8988T (cell line): ENCODE measurements at places on chromosomes 2 and 18.

GRCh38 chr2:54704688-54705605 is 18.5 kb upstream of the EML6 start:
- no peak for DNase-seq

DNA sequence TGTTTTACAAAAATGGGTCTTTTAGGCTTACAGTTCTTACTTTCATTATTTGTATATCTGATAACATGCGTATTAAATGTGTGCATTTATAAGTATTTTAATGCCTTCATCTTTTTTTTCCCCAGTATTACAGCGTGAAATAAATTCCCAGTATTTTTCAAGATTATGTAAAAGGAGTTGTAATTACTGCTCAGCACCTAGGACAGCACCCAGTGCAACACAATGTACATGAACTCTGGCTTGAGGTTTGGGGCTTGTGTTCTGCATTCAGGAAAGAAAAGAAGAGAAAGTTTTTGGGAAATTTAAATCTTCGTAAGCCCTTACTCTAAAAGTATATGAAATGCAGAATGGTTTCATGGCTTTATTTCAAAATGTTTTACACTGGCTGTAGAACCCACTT is 16.7 kb downstream of the ZNF638 start:
- no peak for DNase-seq

DNA sequence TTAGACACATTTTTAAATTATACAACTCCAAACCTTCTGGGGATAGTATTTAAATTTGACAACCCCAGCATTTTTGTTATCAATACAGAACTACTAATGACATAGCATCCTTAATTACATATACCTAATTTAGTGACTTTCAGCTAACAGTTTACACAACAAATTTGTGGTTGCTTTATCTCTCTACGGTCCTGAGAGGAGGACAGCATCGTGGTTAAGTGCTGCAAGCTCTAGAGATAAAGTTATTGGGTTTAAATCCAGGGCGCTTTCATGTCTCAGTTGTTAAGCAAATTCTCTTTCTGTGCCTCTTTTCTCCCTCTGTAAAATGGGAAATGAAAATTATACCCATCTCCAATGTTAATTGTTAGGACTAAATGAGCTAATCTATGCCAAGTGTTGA is 129.3 kb downstream of the METTL4 start:
- no peak for DNase-seq

- no peak for DNase-seq
Observed at GRCh38 chr2:239399433-239399920, 1.3 kb downstream of the HDAC4 start.

- no peak for DNase-seq
Observed at GRCh38 chr18:28584731-28585130, 407.8 kb upstream of the CDH2 start.

DNA sequence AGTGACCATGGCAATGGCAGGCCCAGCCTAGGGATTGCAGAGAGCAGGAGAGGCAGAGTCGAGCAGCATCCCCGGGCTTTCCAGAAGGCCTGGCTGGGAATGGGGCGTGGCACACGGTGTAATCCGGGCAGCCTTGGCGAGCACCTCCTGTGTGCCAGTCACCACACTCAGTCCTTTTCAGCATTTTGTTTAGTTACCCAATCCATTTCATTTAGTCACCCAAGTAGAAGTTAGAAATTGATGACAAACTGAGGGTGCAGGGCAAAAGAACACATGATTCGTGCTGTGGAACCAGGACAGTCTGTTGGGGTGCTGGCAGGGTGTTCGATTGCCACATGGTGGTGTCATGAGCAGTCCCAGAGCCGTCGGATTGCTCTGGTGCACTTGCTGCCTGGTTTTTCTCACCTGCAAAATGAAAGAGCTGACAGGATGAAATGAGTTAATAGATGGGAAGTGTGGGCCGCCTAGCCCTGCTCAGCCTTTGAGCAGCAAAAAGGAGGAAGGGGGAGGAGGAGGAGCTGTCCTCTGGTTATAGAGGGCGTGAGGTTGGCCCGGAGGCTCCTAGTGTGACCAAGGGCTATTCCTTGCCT is 299.4 kb downstream of the AGAP1 start:
- no peak for DNase-seq

GRCh38 chr2:85585781-85586105 is 1.5 kb downstream of the VAMP5 start:
- no peak for DNase-seq

DNA sequence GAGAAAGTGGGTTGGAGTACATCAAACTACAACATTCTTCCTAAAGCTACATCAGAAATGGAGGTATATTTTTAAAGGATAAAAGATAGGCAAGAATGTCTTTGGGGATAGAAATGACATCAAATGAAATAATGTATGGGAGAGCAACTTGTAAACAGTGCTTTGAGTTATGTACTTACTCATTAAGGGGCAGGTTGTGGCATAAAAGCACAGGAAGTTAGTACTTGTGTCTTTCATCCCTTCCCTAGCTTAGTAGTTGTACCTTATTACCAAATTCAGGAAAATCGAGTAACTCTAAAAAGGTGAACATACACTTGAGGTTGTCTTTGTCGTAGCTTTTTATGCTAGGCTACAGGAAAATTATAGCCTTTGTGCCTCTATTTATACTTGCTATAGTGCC is 28.9 kb downstream of the PPP1CB start:
- no peak for DNase-seq

GRCh38 chr18:3453540-3454364 is 3.8 kb downstream of the TGIF1 start:
- no peak for DNase-seq

- no peak for DNase-seq
Observed at GRCh38 chr2:144366825-144367429, 153.0 kb downstream of the ZEB2 start.

GRCh38 chr2:31028417-31028816 is 109.8 kb downstream of the GALNT14 start:
- DNase-seq: no peak

DNA sequence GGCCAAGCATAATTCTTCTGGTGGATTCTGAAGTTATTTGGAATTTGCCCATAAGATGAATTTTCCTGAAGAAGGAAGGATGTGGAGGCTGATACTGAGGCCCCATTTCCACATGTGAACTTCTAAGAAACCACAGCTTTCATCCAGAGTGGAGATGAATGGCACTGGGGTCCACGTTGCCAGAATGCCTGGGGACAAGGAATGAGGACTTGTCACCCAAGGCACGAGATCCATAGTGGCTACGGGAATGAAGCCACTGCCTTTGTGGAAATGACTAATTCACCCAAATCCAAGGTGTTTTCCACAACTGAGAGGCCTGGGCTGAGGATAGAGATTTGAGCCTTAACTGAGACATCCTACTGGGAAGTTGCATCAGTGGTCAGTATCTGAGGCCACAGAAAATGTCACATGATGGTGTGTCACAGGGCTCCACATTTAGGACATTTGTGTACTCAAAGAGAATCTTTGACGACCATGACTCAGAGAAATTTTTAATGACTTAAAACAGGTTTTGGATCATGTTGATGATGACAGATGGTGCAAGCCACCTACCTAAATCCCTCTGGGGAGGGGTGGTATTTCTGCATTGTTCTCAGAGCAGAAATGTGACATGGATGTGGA is 286.1 kb downstream of the SOX11 start:
- no peak for DNase-seq

DNA sequence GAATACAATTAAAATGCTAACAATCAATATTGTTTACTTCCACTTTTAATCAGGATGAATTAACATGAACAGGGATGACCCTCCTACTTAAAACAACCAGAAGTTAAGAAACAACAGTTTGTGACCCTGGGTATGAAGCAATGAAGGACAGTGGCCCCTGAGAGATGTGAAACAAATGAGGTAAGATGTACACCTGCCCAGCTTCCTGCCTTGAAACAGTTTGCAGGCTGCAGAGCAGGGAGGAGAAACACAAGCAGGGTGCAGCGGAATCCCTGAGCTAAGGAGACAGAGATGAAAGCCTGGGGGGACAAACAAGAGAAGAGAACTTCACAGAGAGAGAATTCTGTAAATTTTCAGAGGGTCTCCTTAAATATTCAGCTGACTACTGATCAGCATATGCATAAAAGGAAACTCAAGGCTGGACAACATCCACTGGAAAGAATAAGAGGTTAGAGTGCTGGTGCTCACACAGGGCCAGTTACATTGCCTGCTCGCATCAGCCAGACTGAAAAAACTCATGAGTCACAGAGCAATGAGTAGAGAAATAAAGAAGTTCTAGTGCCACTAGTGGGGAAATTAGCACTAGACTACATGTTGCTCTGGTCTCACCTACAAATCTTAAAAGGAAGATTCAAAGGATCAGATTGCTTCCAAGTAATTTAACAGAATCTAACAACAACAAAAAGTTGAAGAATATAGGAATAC is 106.4 kb downstream of the PID1 start:
- no peak for DNase-seq

DNA sequence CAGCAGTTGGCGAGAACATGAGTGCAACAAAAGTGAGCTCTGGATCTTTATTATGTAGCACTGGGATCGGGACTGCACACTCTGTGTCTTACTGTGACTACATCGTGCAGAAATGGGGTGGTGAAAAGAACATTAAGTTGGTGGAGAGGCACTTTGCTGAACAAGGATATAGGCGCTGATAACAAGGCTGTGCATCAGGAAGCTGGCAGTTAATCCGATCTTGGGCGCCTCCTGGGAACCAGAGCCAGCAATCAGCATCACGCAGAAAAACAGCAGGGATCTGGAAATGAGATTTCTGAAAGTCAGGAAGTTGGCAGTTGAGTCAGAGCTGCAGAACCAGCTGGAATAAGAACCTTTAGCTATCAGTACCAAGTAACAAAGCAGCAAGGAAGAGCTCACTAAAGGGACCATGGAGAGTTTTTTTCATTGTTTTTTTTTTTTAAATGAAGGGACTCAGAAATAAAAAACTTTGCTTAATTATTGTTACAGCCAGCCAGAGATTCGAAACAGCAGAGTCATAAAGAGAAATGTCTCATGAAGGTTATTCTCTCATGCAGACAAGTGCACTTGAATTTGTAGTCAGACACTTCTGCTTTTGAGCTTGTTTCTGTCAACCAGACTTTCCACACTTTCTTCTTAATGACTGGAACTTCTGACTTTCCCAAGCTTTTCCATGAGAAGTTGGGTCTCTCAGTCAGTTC is 22.8 kb upstream of the MYO3B start:
- DNase-seq: no peak

DNA sequence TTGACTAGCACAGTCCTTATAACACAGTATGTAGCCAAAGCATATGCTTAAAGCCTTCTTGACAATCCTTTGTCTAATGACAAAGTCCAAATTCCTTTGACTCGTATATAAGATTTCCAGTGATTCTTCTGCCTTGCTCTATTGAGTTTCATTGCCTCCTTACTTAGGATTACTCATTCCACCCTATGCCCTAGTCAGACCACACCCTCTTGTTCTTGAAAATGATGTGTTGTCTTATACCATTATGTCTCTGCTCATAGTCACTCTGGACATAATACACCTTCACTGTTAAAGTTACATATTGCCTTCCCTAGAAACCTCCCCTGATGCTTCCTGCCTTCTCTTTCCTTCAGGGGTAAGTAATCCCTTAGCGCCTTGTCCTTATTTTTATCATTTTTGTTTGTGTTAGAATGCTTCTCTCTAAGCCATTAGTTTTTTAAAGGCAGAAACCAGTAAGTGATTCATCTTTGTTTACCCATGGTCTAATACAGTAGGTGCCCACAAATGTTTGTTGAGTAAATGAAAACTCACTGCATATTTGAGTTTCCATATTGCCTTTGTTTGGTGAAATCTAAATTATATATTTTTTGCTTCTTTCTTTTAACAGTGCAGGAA is 19.3 kb downstream of the GPD2 start:
- DNase-seq: no peak

DNA sequence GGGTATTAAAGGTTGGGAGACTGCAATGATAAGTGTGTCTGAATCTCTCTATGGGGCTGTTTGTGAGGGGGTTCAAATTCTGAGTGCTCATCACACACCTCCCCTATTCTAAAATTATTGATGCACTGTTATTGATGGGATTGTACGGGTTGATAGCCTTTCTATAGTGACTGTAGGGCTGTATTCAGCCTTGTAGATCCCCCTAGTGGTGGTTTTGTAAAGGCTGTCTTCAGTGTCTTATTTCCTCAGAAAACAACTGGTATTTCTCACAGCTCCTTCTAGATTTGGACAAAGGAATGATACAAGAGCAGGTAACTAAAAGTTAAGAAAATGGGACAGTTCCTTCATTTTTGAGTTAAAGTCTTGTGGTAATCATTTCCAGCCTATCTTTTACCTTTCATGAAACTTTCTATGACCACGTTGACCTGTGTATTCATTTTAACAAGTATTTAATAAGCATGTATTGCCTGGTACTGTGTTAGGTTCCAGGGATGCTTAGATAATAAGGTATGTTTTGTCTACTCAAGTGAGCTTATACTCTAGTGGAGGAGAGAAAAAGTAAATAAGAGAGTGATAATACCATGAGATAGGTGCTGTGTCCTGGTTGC is 21.2 kb downstream of the SMAD4 start:
- DNase-seq: no peak

DNA sequence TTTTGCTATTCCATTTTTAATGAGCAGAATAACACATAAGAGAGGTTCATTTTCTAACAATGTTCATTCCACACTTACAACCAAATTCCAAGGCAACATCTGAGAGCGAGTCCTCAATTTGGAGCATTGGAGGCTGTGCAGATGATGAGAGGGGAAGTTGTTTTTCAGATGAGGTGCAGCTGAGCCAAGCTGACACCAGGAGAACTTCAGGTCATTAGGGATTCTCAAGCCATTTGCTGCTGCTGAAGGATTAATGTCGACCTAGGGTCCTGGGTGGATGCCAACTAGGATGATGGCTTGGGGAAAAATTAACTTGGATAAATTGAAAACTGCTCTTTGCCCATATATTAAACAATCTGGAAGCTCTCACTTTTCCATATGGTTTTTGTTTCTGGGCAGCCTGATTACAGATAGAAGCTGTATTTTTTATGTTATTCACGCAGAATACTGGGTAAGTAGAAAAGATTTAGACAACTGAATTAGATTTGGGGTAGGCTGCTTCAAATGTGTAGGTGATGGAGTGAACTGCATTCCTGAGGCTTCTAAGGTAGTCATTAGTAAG is 206.4 kb upstream of the SLC39A10 start:
- no peak for DNase-seq
